ENCODE measurements at places on chromosomes 6 and 20. TPM values are rescaled to one million over a fixed set of nuclear protein-coding genes. Genes with fewer than 3 reads are reported as not detected.
A peak's percentile ranks its signal among the peaks of the same experiment; 100 is the strongest.

DNA sequence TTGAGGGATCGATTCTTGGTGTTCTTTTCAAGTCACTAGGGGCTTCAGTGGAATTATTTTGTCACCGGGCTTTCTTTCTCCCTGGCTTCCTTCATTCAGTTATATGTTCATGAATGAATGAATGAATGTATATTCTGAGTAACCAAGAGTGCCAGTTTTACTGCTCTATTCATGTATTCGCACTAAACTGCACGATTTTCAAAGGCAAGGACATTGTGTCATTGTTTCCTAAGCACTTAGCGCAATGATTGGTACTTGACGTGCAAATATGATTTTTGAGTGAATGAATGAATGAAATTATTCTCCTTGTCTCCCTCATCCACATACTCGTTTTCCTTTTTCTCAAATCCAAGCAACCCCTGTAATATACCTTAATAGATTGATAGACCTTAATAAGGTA, 822 bp downstream of the AFG1L start:
- no peak for DNase-seq

GRCh38 chr20:41643504-41643938, 25.3 kb upstream of the CHD6 start:
- peak; percentile 94 for DNase-seq

GNAS-AS1 gene
- total RNA-seq, result 1.5 TPM

PRPH2 gene
- not detected for total RNA-seq

GRCh38 chr6:15267221-15267620, 21.4 kb downstream of the JARID2 start:
- no peak for DNase-seq

GRCh38 chr6:55953335-55953734, 77.9 kb upstream of the BMP5 start:
- DNase-seq, result peak; percentile 73

DNA sequence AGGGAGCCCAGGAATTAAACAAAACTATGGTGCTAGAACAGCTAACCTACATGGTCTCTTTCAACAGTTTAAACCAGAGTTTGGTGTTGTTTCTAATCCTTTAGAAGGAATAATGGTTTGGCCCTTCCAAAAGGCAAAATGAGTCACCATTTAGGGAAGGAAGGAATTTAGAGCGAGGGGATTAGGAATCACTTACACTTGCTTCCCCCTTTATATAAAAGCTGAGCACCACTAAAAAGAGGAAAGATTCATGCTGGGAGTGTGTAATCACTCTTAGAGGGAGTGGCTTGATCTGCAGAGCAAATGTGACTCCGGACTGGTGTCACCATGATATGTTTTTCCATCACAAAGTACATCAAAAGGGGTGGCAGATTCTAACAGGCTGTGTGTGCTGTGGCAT, 63.6 kb downstream of the F13A1 start:
- DNase-seq, result no peak

All from H4 (cell line).